GM03348 (cell line): ENCODE measurements at places on chromosomes 5 and 9.
A peak's percentile ranks its signal among the peaks of the same experiment; 100 is the strongest.

GRCh38 chr5:22249209-22249729 lies 603.9 kb downstream of the CDH12 start:
- DNase-seq = no peak

GRCh38 chr9:456365-456764 lies 241.7 kb downstream of the DOCK8 start:
- no peak for DNase-seq

DNA sequence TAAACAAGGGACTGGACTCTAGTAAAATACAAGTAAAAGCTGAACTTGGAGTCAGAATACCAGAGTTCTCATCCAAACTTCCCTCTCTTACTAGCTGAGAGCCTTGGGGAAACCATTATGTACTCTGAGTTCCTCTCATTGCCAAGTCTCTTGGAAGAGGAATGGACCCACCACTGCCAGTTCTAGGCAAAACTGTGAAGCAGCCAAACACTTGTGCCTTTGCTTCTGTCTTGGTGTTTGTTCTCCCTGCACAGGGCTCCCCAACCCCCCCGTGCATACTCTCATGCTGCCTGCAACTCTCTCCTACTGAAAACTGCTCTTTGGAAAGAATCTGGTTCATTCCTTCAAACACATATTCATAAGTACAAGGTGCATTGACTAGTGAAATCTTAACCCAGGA lies 102.6 kb downstream of the PDZD2 start:
- DNase-seq = no peak

GRCh38 chr5:71830681-71831539 lies 111.8 kb downstream of the CARTPT start:
- peak; percentile 84 for DNase-seq

DNA sequence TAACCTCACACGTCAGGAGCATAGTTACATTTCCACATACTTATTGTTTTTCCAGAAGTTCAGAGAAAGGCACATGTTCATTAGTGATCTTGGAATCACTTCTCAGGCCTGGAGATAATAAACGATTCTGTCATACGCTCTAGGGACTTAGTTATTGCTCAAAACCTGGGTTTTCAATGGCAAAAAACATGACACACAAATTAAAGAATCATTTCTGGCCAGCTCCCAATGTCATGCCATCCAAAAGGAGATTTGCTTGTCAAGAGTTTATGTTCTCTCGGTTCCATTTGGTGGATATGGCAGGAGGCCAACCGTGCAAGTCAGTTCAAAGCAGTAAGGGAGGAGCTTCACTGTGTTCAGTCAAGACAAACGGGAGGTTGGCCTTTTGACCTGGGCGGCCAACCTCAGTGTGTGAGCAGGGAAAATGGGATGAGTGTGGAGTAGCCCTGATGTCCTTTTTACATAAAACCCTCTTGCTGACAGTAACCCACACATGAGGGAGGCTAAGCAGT lies 123.4 kb downstream of the NXNL2 start:
- DNase-seq = no peak

GRCh38 chr9:130624154-130624553 lies 40.2 kb upstream of the PRDM12 start:
- DNase-seq = no peak

DNA sequence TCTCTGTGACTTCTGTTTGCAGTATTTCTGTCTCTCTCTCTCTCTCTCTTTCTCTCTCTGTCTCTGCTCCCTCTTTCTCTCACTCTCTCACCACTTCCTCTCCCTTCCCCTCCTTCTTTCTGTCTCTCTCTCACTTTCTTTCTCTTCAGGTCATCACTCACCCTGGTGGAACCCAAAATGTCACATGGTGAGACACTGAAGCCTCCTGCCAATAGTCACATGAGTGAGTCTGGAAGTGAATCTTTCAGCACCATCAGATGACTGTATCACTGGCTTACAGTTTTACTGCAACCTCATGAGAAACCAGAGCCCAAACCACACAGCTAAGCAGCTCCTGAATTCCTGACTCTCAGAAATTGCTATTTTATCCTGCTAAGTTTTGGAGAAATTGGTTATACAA lies 414.6 kb downstream of the CAAP1 start:
- no peak for DNase-seq

GRCh38 chr5:87233143-87233542 lies 34.5 kb upstream of the RASA1 start:
- DNase-seq = no peak
